ELR (cell line): ENCODE measurements at places on chromosomes 11 and 22.

- DNase-seq, result no peak
These were observed 27.1 kb downstream of the MAPK1 start for GRCh38 chr22:21840236-21840823.

- DNase-seq, result no peak
These were observed 235.1 kb downstream of the BUD13 start for GRCh38 chr11:116537709-116538108.

GRCh38 chr11:78100261-78100660 is 20.6 kb upstream of the NDUFC2 start:
- no peak for DNase-seq

DNA sequence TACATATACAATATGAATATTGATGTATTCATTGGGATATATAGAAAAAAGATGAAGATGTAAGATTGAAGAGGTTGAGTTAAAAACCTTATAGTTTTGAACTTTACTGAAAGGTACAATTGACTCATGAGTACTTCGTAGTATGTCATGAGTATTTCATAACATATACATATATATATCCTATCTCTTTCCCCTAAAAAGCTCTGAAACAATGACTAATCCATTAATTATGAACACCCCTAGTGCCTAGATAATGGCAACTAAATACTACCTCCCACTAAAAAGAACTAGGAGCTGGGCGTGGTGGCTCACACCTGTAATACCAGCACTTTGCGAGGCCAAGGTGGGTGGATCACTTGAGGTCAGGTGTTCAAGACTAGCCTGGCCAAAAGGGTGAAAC is 31.5 kb downstream of the SLC35F2 start:
- no peak for DNase-seq

DNA sequence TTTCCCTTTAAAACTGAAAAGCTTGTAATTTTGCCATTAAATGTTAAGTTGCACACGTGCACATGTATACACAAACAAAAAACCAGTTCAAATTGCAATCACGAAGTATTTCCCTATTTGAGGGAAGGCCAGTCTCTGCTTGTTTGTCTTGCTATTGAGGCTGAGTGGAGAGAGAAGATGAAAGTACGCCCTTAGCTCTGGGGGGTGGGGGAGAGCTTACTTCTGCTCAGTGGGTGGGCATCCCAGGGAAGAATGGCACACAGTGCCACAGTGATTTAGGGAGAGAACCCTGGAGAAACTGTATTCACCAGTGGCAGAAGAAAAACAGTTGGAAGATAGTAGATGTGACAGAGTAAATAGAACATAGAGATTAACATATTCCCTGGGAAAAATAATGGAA is 8.7 kb downstream of the YAP1 start:
- no peak for DNase-seq
